ENCODE measurements at places on chromosomes 3 and 15.
A peak's percentile ranks its signal among the peaks of the same experiment; 100 is the strongest.

DNA sequence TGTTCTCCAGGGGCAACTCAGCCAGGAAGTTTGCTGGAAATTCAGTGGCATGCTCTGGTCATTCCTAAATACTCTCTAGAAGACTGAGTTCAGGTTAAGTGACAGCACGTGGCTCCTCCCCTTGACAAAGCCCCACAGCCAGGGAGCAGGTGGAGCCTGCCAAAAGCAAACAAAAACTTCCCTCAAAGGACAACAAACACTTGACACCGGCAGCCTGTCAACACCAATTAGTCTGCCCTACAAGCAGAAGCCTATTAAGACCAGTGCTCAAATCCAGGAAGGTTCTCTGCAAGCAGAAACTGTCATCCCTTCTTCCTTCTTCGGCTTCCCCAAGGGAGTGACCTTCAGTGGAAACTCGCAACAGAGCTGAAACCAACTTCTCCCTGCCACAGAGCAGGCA is 5.0 kb downstream of the MEX3B start:
- DNase-seq, result no peak

- DNase-seq, result no peak
Measured at GRCh38 chr3:78632925-78633553, 1134.8 kb downstream of the ROBO1 start.

DNA sequence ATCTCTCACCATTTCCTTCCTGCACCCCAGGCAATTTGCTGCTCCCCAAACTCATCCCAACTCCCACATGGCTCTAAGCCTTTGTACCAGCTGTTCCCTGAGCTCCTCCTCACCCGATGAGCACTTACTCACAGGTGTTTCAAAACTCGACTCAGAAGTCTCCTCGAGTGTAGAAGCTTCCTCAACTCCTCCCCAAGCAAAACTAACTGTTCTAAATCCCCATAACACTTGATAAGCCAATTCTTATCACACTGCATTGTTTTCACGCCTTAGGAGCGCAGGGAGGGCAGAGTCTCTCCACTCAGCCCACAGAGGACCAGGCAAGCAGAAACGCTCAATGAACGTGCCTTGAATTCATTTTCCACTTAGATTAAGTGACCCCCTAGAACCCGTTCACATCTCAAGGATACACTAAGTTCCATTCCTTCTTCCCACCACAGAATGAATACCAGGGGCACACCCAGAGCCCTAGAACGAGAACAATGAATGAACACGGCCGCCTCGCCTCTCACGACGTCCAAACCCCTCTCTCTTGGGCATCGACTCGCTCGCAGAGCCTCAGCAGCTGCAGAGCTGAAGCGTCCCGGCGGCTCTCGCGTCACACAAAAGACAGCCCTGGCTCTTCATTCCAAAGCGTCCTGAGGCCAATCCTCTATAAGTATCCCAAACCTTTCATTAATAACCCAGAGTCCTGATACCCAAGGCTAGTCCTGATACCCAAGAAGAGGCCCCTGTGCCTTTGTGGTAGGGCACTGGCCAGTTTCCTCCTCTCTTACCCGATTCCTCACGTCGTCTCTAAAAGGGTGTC is 1.1 kb downstream of the RAF1 start:
- no peak for DNase-seq

- DNase-seq, result no peak
Measured at GRCh38 chr3:46400000-46400734, 6.7 kb downstream of the CCR5AS start.

DNA sequence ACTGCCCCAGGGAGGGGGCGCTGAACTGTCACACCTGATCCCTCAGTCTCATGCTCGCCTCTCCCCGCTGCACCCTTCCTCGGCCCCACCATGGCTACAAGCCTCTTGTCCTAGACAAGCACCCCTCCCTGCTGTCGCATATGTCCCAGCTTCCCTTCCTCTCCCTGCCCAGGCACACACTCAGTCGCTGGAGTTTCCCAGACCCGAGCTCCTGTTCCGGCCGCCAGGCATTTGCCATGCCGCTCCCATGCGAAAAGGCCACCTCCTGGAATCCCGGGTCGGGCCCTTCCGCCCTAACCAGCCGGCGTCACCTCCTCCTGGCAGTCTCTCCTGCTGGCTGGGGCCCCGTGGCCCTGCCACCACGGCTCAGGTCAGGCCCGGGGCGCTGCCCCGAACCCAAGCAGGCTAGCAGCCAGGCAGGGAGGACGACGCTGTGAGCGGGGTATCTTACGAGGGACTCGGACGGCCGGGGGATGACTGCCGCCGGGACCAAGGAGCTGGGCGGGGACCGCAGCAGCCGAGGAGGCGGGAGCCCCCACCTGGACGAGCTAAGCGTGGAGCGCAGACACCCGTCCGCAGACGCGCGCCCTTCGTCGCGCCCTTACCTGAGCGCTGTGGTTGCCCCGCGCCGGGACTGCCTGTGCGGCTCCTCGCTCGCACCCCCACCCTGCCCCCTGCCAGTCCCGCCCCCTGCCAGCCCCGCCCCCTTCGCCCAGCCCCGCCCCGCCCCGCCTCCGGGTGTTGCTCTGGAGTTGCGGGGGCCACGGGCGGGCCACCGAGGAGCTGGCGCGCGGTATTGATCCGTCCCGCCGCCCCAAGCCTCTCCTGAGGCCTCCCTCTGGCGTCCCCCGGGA is at the start of gene ALS2CL:
ALS2CL (minus strand) TSS at position 642 of the 854 bp plus-strand sequence. CDS start 4,239 bp downstream, outside the sequence.
- DNase-seq, result peak; percentile 54

- no peak for DNase-seq
Measured at GRCh38 chr3:131620977-131621376, 118.2 kb upstream of the MRPL3 start.

DNA sequence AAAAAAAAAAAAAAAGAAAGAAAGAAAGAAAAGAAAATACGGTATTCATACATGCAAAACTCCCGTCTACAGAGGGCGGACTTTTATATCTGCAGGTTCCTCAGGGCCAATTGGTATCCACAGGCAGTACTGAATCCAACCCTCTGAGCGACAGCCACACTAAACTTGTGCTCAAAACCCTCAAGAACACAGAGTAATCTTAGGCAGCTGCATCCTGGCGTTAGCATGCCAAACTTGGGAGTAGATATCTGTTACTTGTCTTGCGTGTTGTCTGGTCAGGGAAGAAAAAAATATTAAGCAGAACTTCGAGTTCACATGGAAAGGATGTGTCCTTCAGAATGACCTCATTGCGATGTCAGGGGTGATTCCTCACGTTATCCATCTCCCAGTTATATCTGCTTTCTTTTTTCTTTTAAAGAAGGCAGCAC is 12.8 kb downstream of the SNAP23 start:
- DNase-seq, result no peak

DNA sequence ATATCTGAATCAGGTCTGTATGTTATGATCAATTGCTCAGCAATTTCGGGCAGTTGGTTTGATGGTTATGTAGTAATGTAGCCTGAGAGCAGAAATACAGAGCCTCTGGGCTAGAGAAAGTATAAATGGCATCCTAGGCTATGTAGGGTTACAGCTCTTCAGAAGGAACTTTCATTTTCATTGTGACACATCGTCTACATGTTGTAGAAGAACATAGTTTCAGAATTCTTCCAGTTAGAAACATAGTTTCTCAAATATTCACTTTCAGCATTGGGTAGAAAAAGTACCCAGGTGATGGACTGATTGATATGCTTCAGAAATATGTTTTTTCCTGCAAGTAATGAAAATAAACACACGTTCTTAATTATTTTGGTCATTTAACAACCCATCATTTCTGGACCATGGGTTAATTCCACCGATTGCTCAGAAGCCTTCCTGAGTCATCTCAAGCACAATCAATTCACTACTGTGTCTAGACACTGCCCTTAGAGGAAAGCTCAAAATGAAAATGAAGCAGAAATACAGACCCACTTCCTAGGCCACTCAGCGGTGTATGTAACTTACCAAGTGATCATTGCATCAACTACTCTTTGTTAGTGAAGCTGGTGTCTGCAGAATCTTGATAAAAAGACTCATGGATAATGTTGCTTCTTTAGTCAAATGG is 88.8 kb upstream of the TSEN2 start:
- DNase-seq, result no peak

- no peak for DNase-seq
Measured at GRCh38 chr15:82133251-82133650, 87.4 kb upstream of the MEX3B start.

GRCh38 chr3:86914670-86915069 is 76.3 kb downstream of the VGLL3 start:
- no peak for DNase-seq

DNA sequence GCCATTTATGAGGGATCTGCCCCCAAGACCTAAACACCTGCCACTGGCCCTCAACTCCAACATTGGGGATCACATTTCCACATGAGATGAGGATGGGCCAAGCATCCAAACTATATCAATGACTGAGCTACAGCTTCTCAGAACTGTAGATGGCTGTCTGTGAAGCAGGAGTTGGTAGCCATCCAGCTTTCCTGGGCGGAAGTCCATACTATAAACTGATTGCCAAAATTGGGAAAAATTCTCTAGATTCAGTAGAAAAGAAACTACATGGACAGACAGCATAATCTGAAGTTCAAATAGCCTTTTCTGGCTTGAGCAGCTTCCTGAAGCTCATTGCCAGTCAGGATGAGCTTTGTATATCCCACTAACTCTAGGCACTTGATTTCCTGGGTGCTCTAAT is 214.7 kb upstream of the ZBTB20 start:
- DNase-seq, result no peak

DNA sequence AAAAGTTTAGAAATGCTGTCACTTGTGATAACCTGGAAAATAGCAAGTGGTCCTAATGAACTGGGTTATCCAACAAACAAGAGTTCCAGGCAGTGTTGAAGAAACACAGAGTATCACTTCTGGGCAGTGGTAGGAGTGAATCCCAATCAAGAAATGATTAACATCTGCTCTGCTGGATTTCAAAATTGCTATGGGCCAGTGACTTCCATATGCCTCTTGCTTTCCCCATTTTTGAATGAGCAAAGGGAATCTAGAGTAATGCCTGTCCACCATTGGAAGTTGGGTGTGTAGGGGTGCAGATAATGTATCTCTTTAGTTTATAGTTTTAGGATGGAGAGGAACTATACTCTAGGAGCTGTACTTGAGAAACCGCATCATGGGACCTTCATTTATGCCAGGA is 236.5 kb downstream of the RPLP1 start:
- DNase-seq, result no peak

DNA sequence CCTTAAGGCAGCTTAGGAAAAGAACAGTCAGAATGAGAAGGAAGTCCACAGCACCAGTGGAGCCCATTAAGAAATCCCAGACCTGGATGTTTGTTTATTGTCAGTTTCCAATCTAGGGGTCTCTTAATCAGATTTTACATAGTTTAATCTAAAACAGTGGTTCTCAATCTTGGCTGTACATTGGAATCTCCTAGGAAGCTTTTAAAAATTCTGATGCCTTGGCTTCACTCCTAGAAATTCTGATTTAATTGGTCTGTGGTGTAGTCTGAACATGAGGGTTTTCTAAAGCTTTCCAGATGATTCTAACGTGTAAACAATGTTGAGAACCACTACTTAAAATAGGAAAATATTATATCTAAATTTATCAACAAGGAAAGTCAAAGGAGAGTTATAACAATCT is 56.6 kb upstream of the SPRED1 start:
- no peak for DNase-seq

DNA sequence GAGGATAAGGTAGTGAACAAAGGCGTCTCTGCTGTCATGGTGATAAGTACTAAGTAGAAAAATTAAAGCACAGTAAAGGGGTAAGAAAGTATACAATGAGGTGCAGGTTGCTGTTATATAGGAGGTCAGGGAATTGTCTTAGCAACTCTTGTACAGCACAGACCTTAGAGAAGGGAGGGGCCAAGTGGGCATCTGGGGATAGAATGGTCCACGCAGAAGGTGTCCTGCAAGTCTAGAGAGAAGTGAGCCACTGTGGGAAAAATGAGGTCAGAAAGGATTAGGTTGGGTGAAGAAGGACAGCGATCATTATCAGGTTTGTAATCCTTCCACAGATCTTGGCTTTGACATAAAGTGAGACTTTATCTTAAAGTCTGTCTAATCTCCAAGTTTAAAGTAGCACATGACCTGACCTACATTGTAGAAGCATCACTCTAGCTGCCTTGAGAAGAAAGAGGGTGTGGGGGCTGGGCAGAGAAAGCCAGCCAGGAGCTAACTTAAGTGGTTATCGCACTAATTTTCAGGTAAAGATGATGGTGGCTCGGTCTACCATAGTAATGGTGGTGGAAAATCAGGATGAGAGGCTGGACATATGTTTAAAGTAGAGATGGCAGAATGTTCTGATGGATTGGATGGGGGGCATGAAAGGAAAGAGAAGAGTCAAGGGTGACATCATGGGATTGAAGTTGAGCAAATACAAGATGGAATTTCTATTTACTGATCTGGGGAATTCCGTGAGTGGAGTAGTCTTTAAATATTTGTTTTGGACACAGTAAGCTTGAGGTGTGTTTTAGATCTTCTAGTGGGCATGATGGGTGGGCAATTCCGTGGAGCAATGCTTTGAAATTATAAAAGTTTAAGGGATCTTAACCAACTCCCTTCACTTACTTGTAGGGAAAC is 919.2 kb downstream of the ROBO1 start:
- DNase-seq, result no peak

DNA sequence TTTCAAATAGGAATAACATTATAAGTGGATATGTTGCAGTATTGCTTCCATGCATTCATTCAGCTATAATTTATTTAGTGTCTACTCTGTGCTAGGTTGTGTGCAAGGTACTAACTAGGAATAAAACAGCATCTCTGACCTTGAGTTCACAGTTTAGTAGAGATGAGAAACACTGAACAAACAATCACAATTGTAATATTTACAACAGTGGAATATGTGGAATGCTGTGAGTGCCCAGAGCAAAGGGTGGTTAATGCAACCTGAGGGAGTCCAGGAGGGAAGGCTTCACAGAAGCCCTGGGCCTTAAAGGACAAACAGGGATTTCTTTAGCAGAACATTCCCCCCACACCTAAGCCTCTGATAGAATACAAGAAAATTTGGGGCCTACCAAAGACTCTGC is 13.3 kb downstream of the SFMBT1 start:
- no peak for DNase-seq

DNA sequence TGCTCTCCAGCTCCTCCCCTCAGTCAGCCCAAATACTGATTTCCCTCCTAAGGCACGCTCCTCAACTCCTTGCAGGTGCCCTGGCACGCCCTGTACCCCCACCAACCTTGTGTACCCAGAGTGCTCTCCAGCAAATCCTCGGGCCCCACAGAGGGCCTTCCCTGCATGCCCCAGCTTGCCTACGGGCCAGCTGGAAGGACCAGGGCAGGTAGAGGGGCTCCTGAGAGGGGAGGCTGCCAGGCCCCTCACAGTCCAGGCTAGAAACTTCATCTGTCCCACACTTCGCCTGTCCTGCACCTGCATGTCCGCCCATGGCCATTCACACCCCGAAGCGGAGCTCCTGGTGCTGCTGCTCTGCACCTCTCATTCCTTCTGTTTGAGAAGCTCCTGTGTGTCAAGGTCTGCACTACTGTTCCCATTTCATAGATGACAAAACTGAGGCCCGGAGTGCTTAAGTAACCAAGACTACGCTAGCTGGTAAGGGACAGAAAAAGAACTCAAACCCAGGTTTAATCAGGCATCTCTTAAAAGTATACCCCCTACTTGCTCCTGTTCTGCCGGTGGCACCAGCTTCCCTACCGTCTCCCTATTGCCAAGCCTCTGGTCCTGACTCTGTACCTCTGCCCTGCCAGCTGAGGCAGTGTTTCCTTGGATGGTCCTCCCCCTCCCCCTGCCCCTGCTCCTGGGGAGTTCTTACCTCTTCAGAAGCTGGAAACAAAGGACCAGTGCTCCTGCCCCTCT is 35.6 kb downstream of the ZXDC start:
- no peak for DNase-seq

GRCh38 chr15:77983708-77984445 is 93.6 kb downstream of the TBC1D2B start:
- no peak for DNase-seq

GRCh38 chr3:136353461-136353860 is 103.3 kb downstream of the PCCB start:
- no peak for DNase-seq
